Activated CD4-positive, alpha-beta T cell treated with anti-CD3 and anti-CD28 coated beads for 1 hour (primary cell): ENCODE measurements at places on chromosomes 3 and 15.
A peak's percentile ranks its signal among the peaks of the same experiment; 100 is the strongest.

DNA sequence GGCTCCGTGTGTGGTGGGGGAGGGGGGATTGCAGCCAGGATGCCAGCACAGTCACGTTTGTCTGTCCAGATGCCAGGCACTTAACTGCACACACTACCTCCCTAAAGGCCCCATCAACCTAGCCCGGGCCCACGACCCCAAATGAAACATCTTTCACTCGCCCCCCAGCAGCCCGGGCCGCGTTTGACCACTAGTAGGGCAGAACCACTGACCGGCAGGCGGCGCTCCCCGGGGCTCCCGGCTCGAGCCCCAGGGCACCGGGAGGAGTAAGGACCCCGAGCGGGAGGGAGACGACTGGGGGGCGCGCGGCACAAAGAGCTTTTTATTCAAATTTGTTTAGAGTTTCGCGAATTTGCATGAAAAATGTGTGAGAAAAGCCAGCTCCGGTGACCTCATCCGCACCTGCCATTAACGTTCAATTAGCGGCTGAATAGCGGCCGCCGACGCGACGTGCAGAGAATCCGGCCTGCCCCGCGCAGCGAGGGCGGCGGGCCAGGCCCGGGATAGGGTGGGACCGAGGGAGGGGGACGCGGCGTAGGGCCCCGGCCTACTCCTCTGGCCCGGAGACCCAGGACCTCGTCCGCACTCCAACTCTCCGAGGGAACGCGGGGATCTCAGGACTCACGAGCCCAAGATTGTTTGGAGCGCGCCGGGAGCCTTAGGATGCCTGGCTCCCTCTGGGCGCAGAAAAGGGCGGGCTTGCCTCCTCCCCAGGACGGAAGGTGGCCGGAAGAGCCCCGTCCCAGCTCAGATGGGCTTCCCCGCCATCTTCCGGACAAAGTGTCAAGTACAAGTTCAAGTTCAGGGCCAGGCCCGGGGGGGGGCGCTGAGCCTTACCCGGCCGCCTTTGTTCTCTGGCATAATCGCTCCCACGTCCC lies 64.9 kb upstream of the POLG start:
- no peak for DNase-seq

GRCh38 chr15:30816430-30816829 lies 87.3 kb upstream of the FAN1 start:
- DNase-seq, result no peak

GRCh38 chr3:139439278-139439677 lies 37.0 kb downstream of the RBP2 start:
- no peak for DNase-seq

DNA sequence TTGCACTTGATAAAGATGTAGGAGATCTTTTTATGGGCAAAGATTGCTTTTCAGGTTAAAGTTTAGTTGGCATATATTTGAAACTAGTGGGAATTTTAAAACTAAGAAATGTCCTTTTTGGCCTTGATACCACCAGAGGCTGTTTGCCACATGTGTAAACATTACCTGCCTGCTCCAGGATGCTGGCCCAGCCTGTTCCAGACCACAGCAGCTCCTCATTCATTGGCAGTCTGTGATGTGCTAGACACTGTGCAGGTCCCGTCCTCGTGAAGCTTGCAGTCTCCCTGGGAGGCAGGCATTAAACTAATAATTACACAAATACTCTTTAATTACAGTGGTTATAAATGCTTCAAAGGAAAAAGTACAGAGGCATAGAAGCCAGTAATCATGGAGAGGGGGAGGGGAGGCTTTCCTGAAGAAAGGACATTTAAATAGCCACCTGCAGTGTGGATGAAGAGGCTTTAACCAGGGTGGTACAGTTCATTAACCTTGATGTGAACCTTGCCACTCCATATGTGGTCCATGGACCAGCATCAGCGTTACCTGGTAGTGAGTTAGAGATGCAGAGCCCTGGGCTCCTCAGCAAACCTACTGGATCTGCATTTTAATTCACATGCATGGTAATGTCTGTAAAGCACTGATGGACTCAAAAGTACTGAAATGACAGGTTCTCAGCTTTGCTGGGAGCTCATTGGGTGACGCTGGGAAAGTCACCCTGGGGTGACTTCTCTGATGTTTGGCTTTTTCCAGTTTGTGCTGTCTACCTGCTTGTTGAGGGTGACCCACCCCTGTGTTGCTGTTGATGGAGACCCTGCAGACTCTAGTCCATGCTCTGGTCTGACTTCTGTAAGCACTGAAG lies 5.3 kb downstream of the ZNF710 start:
- no peak for DNase-seq

- no peak for DNase-seq
Observed at GRCh38 chr3:134464064-134464688, 21.6 kb downstream of the ANAPC13 start.

GRCh38 chr15:50330921-50331320 lies 24.1 kb downstream of the GABPB1 start:
- no peak for DNase-seq

GRCh38 chr15:34336991-34337556 lies 507 bp downstream of the SLC12A6 start:
- peak; percentile 20 for DNase-seq

DNA sequence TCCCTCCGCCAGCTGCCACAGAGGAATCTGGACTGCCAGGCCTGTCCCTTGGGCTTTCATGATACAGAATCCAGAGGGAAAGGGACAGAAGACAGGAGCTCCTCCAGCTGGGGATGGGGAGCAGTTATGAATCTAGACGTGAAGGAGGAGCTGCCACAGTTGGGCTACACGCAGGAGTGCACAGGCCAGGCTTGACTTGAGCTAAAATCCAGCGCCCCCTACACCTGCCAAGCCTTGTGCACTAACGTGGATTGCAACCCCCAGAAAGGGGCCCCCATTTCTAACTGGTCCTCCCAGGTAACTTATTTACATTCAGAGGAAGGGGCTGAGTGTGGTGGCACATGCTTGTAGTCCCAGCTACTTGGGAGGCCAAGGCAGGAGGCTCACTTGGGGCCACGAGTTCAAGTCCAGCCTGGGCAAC lies 14.3 kb downstream of the KLHL6 start:
- DNase-seq, result no peak

DNA sequence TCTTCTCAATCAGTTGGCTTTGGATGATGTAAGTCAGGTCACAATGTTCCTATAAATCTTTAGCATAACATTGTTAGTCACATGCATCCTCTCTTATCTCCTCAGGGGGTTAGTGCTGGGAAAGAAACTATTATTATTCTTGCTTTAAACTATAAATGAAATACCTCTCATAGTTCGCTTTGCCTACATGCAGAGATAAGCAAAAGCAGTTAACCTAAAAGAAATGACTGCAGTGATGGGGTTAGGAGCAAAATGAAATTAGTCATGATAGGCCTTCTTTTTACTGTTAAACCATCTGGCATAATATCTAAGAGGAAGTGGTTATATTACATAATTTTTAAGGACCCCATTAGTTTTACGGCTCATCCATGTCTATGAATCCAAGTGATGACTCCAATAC lies 91.7 kb upstream of the IGSF10 start:
- no peak for DNase-seq

DNA sequence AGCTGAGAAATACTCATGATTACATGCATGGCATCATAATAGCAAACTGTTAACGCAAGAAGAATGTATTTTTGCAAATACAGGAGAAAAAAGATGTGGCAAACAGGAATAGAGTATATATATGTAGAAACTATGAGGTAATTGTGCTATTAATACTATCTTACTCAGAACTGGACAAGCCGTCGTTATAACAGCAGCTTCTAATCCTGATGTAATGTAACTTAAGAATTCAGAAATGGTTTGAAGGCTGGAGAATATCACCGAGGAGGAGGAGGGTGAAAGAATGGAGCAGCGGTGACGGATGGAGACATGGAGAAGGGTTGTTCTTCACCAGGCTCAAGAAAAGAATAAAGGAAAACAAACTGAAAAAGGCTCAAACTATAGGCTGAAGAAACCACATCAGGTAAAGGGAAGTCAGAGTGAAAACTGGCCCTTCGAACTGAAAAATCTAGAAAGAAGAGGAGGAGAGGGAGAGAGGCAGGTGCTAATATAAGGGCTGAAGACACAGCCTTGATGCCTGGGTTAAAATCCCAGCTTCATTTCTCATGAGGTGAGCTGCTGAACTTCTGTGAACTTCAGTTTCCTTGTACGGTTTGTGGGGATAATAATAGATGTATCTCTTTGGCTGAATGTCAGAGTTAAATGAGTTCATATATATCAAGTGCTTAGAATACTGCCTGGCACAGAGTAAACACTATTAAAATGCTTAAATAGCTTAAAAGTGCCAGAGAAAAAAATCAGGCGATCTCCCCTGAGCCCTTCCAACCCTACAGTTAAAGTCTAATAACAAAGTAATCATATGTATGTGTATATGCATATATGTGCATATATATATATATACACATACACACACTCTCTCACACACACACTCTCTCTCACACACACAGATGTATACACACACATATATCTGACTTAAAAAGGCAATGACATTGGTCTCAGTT lies 43.9 kb downstream of the GOLIM4 start:
- no peak for DNase-seq

DNA sequence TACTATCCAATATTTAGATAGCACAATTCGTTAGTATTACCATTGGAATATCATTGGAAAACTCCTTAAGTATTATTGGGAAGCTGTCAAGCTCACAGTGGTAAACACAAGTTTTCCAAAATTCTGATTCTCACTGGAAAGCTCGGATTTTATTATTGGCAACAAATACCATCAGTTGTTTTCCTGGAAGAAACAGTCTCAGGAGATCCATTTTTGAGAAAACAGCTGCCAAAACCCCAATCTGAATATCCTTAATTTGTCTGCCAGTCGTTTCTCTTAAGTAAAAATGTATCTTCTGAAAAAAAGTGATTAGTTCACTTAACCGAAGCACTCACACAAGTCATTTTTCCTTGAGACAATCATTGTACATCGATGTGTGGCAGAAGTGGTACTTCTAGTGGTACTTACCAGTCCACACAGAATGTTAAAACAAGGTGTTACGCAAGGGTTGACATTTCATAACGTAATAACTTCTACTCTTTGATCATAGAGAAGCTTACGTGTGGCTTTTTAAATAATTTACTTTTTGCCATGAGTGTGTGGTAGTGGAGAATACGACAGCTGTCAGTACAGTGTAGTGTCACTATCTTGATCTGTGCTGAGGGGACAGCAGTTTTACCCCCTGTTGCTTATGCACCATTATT lies 74.9 kb downstream of the FAM43A start:
- DNase-seq, result no peak

DNA sequence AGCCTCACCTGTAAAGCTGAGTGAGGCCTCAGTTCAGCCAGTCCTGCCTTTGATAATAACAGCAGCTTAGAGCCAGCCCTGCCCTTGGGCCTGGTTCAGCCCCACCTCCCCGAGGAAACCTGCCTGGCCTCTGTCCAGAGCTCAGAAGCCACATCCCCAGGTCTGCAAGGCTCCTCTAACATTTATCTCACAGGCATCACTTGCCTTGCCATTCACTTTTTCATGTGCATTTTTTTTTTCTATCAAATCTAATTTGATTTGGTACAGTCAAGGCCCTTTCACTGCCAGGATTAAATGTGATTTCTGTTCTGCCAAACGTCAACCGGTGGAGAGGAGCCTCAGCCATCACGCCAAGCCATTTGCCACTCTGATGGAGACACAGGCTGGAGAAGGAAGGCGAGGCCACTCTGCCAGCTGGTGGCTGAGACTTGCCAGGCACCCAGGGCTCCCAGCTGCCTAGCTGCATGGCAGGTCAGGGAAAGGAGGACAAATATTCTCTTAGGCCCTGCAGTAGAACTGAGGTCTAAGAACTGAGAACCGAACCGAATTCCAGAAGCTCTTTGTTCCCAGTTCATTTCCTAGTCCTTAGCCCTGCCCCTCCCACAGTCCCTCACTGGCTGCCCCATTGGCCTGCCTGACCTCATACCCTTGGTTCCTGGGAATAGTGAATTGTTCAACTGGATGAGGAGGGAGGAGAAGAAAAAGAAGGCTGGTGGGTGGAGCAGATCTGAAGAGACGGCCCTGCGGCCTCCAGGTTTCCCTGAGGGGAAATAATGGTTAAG lies 76.4 kb downstream of the SPSB4 start:
- DNase-seq, result no peak

DNA sequence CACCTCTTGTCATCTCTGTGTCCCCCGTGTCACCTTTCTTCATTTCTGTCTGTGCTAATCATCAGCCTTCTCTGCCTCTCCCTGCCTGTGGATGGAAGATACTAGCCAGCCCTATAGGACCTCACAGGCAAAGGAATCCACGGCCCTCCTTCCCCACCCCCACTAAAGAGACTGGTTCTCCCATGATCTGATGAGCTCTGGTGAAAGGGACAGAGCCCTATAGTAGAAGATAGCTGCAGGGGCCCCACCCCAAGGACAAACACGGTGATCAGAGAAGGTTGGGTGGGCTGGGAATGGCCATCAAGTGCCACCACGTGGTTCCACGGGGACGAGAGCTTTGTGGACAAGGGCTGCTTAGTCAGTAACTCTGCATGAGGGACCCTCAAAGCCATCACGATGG lies 27.8 kb upstream of the RASA2 start:
- DNase-seq, result no peak

- DNase-seq, result no peak
Observed at GRCh38 chr3:70738291-70738681, 425.8 kb upstream of the MDFIC2 start.

- no peak for DNase-seq
Observed at GRCh38 chr3:71874618-71875017, 89.7 kb upstream of the PROK2 start.

- DNase-seq, result no peak
Observed at GRCh38 chr15:36763685-36764084, 184.3 kb downstream of the CDIN1 start.

DNA sequence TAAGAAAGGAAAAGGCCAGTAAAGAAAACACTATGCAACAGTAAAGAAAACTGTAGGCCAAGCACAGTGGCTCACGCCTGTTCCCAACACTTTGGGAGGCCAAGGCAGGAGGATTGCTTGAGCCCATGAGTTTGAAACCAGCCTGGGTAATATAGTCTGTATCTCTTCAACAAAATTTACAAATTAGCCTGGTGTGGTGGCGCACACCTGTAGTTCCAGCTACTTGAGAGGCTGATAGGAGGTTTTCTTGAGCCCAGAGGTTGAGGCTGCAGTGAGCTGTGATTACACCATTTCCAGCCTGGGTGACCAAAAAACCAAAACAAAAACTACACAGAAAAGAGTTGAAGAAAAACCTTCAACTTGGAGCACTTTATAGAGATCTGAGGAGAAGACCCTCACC lies 31.8 kb downstream of the DAG1 start:
- no peak for DNase-seq

DNA sequence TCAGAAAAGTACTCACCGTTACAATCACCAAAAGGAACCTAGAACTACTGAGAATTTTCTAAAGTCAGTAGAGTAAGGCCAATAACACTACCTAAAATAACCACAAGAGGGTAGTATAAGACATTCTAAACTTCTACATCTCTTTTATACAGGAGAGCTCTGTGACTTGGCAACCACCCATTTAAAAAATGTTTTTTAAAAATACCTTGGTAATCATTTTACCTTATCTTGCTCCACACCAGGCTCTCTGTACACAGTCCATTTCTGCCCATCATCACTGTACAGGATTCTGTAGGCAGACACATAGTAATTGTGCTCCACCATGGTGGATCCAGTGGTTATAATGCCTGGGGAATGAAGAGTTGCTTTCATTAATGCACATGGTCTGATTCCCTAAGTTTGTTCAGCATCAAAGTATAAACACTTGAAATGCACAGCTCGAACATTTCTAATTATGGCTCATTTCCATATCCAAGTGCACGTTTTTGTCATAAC lies 54.5 kb downstream of the ST3GAL6 start:
- no peak for DNase-seq

GRCh38 chr3:69090021-69090420 lies 5.3 kb downstream of the ARL6IP5 start:
- DNase-seq, result no peak
